IMR-90 (cell line): ENCODE measurements at places on chromosomes 6 and 20. TPM values are rescaled to one million over a fixed set of nuclear protein-coding genes. Genes with fewer than 3 reads are reported as not detected.

- DNase-seq = no peak
Observed at GRCh38 chr6:6230286-6230685, 90.2 kb downstream of the F13A1 start.

DNA sequence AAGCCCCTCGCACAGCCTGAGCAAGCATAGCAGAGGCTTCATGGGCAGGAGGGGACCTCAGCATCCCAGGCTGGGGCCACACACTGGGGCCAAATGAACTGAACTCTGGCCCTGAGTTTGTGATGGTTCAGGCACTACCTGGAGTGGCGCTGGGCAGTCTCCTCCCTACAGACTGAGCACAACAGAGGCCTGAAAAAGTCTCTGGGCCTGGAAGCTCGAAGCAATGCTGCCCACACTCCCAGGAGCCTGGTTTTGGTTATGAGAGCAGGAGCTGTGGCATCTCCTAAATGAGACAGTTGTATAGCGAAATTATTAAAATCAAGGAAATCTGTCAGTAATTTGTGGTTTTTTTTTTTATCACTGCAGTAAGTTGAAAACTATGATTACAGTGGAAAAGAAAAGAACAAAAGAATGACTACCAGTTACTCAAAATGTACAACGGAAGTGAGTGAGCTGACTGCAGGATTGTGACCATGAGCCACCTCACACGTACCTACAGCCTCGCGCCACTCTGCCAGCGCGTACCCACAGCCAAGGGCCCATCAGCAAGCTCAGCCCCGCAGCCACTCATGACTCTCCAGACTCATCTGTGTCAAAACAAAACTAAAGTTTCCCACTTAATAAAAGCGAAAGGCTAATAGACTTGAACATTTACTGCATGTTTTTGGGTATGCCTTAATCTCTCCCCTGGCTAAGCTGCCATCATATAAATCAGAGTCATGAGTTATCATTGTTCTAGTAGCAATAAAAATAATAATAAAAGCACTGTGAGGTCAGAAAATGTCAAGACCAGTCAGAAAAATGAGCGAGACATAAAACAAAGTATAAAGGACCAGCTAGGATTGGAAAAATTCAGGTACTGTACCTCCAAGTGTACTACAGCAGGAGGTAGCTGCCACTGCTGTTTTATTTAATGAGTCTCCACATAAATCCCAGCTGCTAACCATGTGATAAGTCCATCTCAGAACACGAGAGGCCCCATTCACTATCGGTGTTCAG lies 177.0 kb downstream of the FOXC1 start:
- no peak for DNase-seq

GRCh38 chr6:21908161-21908848 lies 314.8 kb downstream of the SOX4 start:
- DNase-seq = no peak

DNA sequence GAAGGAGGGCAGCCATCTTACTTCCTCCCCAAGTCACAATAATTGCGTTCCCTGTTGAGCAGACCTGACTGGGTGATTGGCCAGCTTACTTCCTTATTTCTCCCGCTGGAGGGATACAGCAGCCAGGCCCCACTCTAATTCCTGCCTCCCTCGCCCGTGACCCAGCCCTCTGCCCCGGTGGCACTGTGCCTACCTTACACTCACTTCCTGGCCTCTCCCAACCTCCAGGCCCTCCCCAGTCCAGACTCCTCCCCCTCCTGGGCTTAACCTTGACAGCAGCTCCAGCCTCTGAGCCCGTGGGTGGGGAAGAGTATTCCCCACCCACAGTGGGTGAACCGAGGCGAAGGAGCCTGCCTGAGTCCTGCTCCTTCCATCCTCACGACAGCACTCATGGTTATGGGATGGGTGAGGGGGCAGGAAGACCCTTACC lies 3.0 kb downstream of the BAK1 start:
- DNase-seq = no peak

DNA sequence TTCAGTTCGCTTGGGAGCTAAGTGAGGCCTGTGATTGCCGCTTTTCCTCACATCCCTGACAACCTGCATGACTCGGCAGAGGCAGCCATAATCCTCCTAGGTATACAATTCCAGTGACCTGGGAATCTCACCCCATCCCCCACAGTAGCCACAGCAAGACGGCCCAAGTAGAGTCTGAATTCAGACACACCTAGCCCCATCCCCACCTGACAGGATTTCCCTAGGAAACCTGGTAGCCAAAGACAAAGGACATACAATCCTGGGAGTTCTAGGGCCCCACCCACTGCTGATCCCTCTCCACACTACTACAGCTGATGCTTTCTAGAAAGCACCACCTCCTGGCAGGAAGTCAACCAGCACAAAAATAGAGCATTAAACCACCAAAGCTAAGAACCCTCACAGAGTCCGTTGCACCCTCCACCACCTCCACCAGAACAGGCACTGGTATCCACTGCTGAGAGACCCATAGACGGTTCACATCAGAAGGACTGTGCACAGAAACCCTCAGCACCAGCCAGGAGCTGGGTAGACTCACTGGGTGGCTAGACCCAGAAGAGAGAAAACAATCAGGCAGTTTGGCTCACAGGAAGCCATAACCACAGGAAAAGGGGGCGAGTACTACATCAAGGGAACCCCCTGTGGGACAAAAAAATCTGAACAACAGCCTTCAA lies 17.9 kb upstream of the RUNX2 start:
- DNase-seq = no peak

Gene LY6G5C
- 2.0 and 2.1 TPM in 2 replicates for polyA plus RNA-seq

Gene VIP
- not detected in 2 replicates for polyA plus RNA-seq

Gene LRRC1
- polyA plus RNA-seq = 4.3 and 5.1 TPM in 2 replicates

Gene SKIC2
- 46.0 and 46.3 TPM in 2 replicates for polyA plus RNA-seq
